ENCODE measurements at places on chromosomes 1 and 21.
A peak's percentile ranks its signal among the peaks of the same experiment; 100 is the strongest.

GRCh38 chr1:22722901-22723550, 12.4 kb downstream of the EPHB2 start:
- DNase-seq, result no peak

DNA sequence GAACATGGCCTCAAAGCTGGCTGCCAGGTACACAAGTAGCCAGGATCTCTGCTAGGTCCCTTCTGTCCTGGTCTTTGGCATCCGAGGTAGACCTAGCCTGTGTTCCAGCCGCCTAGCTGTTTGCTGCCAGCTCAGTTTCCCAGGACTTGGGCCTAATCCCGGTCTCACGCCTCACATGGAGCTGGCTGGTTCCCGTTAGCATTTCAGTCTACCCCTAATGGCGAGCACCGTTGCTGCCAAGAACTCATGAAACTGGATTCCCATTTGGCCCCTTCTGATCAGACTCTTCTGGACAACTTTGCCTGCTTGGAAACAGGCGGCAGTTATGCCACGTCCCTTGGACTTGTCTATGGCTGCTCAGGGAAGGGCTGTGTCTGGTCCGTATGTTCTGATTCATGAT, 26.2 kb upstream of the HHAT start:
- DNase-seq, result no peak

DNA sequence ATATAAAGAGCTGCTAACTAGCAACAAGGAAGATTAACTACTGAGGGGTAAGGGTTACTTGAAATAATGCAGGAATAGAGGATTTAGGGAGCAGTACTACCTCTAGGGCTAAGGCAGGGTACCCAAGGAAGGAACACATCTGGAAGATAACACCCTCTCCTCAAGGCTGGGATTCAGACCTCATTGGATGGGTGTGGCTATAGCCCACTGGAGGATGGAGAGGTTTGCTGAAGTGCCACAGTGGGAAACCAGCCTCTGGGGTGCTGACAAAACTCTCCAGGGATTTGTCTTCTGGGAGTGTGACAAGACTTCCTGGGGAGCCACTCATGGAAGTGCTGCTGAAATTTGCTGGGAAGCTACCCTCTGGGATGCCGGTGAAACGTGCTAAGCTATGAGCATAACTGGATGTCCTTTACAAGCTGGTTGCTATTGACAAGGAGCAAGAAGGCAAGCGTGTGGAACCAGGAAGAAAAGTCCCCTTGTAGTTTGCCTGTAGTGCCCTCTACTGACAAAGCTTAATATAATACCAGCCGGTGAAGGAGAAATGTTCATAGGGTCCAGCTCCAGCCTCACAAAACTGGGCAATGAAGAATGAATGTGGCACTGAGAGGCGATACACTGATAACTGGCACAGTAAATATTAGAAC, 122.8 kb upstream of the USP24 start:
- no peak for DNase-seq

GRCh38 chr1:25527226-25527846, 16.1 kb upstream of the LDLRAP1 start:
- DNase-seq, result no peak

DNA sequence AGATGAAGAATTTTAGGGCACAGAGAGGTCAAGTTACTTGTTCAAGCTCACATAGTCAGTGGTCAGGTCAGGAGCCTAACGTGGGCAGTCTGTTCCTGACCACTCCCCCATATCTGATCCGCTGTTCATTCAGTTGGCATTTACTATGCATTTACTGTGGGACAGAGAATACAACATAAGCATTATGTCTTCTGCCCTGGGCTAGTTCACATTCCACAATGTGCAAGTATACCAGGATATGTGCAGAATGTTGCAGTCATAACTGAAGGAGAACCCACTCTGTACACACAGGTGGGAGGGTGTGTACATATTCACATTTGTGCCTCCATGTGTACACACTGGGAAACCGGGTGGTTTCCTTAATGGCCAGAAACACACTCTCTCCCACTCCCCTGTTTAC, 309.6 kb downstream of the PRDM2 start:
- no peak for DNase-seq

GRCh38 chr1:111733183-111733991, 5.8 kb downstream of the INKA2 start:
- no peak for DNase-seq

DNA sequence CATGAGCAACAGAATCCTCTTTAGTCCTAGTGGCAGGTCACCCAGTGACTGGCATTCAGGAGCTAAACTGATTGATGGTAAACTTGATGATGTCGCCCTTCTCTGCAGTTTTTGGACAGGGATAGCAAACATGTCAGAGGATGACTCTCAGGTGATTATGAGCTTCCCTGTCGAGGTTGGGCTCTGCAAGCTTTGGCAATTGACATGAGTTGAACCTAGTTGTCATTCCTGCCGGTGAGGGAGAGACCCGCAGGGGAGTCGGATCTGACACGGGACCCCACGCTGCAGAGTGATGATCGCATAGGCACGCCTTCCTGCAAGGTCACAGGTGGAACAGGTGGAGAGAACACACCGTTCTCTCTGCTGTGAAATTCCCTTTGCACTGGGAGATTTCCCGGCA, 438.0 kb upstream of the VAMP3 start:
- DNase-seq, result no peak

GRCh38 chr1:33792651-33793050, 71.2 kb upstream of the HMGB4 start:
- no peak for DNase-seq

DNA sequence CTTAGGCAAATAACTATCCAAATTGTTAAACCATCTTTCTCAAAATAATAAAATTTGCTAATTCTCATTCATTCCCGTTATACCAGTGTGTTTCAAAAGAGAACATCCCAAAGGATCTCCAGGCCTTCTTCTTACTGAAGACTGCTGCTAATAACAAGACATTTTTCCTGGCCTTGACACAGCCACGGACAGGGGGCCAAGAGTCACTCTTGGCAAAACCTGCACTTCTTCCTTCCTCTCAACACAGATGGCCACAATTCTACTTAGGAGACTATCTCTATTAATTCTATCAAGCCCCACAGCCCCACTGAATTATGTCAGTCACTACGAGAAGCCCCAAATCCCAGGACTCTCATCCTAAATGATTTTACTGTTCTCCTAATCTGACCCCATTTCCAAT, 86.0 kb downstream of the EVI5 start:
- DNase-seq, result no peak

- DNase-seq, result peak; percentile 69
Measured at GRCh38 chr1:89820422-89821321, at the start of gene LRRC8D. TSS of gene LRRC8D (plus strand) at chr1:89821032. CDS start at chr1:89933069, 112,037 bp downstream.

GRCh38 chr1:151493042-151493441, 18.1 kb upstream of the CGN start:
- DNase-seq, result no peak

DNA sequence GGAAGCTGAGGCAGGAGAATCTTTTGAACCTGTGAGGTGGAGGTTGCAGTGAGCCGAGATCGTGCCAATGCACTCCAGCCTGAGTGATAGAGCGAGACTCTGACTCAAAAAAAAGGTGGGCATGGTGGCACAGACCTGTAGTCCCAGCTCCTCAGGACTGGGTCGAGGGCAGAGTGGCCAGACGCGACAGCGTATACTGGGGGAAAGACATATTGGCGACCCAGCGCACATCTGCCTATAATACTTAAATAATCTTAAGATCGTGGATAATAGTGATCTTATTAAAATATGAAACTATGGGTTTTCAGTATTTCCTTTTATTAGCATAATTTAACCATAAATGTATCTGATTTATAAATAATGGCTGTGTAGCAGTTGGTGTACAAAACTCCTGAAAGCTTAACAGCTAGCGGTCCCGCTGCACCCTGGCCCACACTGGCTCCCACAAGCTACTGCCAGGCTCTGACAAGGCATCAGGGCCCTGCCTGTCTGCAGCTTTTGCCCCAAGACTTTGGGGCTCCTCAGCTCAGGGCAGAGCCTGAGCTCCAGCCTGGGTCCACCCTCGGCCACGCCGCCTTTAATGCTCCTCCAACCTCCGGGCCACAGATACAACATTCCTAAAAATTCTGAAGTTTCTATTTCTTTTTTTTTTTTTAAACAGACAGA, 2.7 kb upstream of the AURKAIP1 start:
- no peak for DNase-seq

DNA sequence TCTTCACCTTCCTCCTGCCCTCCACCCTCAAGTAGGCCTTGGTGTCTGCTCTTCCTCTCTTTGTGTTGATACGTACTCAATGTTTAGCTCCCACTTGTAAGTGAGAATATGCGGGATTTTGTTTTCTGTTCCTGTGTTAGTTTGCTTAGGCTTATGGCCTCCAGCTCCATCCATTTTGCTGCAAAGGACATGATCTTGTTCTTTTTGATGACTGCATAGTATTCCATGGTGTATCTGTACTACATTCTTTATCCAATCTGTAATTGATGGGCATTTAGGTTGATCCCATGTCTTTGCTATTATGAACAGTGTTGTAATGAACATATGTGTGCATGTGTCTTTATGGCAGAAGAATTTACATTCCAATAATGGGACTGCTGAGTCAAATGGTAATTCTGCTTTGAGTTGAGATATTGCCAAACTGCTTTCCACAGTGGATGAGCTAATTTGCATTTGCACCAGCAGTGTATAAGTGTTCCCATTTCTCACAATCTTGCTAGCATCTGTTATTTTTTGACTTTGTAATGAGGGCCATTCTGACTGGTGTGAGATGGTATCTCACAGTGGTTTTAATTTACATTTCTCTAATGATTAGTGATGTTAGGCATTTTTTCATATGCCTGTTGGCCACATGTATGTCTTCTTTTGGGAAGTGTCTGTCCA, 272.7 kb downstream of the SDCCAG8 start:
- no peak for DNase-seq

DNA sequence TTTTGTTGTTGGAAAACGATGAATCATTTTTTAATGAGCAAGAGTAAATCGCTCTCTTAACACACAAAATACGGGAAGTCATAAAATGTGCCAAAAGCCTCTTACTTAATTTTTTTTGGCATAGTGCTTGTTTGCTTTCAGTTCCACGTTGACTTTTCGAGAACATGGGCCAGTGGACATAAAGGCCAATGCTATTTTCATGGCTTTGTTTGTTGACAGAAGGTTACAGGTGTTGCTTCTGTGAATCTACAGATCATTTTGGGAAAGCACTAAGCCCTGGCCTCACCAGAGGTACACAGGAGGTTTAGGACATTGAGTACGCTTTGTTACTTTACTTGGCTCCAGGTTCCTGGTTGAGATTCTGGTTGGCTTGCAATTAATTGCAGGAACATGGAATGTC, 199.4 kb upstream of the HMCN1 start:
- no peak for DNase-seq

DNA sequence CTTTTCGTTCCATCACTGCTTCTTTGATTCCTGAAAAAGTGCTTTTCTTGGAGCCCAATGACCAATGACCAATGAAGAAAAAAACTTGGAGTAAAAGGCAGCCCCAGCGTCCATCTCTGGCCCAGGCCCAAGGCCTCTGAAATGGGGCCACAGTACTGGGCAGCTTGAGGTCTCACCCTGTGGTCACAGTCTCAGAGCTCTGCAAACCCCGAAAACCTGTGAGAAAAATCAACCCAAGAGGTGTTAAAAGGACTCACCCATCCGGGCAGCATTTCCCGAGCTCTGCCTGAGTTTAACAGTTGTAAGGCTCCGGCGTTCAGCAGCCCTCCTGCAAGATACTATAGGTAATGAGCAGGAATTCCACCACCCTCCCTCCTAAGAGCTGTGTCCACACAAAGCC, 2.1 kb upstream of the EFHD2 start:
- no peak for DNase-seq

DNA sequence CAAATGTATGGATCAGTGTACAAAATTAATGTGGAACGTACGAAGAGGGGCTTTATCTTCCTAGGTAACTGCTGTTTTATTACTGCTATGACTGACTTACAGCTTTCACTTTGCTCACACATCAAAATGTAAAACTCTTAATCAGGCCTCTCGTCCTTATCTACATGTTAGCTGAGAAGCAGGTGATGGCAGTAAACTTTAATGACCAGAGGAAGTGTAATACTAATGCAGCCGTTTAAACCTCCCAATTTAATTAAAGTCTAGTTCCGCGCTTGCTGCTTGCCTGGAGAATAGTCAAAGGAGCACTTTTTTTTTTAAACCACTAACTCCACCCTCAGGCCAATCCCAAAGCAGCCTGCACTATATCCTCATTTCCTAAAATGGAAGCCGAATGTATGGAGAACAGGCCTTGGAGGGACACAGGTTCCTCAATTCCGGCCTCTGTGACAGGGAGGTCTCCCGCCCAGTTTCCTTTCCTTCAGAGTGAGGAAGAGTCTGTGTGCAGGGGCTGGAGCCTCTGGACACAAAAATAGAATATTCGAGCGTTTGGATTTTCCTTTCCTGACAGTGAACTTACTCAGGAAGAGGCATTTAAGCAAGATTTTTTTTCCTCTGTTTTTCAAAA, 36.7 kb upstream of the RASAL2 start:
- no peak for DNase-seq

DNA sequence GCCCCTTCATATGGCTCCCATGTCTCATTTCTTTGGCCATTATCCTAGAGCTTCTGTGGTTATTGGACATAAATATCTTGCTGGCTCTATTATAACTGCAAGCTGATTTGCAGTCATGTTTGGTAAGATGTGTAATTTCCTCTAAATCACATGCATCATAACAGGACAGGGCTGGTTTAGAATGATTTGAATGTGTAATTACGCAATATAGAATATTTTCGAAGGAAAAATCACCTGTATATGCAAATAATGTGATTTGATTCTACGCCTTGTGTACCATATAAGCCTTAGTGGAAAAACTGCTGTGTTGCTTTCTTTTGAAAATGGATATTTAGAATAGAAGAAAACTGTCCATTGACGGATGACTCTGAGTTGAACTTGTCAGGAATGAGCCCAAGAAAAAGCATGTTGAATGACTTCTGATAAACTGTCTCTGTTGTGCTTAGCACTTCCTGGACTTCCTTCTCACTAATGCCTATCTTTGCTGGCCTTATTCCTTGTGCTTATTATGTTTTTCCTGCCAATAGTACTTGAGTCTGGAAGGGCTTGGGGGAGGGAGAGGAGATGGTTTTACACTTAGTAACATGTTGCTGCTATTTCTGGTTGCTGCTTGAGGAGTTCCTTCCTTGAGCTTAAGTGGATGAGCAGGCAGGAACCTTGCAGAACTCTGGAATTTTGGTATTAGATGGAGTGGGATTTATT, 6.5 kb downstream of the CACHD1 start:
- DNase-seq, result no peak

- no peak for DNase-seq
Measured at GRCh38 chr1:1354271-1355247, 3.8 kb downstream of the MXRA8 start.

- DNase-seq, result no peak
Measured at GRCh38 chr1:68812333-68812732, 315.5 kb upstream of the DEPDC1 start.

GRCh38 chr1:204293605-204294337, 66.0 kb downstream of the PLEKHA6 start:
- DNase-seq, result no peak

- no peak for DNase-seq
Measured at GRCh38 chr1:8889103-8889846, 10.8 kb upstream of the ENO1 start.

All from activated gamma-delta T cell (primary cell).